ENCODE measurements at places on chromosomes 13 and 19.

DNA sequence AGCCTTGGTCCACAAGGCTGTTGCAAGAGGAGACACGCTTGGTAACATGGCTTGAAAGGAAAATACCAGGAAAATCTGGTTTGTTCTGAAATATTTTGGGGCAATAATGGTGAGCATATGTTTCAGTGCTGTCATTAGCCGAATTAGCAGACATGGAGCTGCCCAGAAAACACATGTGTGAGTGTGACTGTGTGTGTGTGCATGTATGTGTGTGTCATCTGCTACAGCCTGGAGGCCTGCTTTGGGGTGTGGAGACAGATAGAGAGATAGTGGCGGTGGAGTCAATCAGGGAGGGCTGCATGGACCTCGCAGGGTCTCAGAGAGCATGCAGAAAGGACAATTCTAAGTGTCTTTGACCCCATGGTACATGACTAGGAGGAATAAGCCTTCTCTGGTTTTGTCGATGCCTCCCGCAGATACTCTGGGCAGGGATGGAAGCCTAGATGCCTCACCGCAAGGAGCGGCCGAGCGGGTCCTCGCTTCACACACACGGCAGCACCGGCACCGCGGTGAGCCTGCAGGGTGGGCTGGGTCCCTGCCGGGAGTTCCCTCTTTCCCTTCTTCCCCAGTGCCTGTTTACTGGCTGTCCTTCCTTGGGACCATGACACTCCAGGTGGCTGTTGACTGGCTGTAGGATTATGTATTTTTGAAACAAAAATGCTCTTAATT, 3.5 kb downstream of the KCTD15 start:
- DNase-seq, result no peak

GRCh38 chr13:50531917-50532899, 311.3 kb downstream of the DLEU7 start:
- DNase-seq, result no peak

- no peak for DNase-seq
These were observed 275.4 kb upstream of the OBI1 start for GRCh38 chr13:78934336-78934735.

GRCh38 chr13:24131749-24132148, 28.8 kb upstream of the SPATA13 start:
- no peak for DNase-seq

DNA sequence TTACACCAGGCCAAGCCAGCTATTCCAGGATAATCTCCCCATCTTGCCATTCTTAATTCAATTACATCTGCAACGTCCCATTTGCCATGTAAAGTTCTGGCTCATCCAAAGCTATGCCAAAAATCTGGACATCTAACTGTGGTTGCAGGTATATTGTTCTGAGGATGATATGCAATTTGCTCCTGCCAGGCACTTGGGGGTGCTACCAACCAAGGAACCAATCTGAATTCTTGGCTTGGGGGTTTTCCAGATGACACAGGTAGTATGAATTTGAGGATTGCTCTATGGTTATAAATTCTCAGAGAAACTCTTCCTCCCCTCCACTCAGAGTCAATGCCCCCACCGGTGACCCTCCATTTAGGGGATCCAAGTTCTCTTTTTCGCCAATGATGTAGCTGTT, 33.0 kb downstream of the CRYL1 start:
- peak; percentile 30 for DNase-seq

- no peak for DNase-seq
These were observed 7.2 kb upstream of the RASL11A start for GRCh38 chr13:27263438-27263837.

DNA sequence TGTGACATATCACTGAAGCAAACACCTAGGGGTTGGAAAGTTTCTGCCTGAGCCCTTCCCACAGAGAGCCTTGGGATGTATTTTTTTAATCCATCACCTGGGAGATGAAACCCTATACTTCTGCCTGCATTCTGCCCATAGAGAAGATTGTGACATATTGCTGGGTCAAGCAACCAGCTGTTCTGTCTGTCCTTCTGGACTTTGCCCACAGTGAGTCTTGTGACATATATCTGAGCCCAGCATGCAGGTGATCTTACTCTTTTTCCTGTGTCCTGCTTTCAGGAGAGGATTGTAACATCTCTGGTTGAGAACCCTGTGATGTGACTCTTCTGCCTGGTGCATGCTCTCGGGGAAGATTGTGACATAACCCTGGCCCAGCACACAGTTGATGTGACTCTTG, 24.9 kb upstream of the ZNF681 start:
- DNase-seq, result no peak

DNA sequence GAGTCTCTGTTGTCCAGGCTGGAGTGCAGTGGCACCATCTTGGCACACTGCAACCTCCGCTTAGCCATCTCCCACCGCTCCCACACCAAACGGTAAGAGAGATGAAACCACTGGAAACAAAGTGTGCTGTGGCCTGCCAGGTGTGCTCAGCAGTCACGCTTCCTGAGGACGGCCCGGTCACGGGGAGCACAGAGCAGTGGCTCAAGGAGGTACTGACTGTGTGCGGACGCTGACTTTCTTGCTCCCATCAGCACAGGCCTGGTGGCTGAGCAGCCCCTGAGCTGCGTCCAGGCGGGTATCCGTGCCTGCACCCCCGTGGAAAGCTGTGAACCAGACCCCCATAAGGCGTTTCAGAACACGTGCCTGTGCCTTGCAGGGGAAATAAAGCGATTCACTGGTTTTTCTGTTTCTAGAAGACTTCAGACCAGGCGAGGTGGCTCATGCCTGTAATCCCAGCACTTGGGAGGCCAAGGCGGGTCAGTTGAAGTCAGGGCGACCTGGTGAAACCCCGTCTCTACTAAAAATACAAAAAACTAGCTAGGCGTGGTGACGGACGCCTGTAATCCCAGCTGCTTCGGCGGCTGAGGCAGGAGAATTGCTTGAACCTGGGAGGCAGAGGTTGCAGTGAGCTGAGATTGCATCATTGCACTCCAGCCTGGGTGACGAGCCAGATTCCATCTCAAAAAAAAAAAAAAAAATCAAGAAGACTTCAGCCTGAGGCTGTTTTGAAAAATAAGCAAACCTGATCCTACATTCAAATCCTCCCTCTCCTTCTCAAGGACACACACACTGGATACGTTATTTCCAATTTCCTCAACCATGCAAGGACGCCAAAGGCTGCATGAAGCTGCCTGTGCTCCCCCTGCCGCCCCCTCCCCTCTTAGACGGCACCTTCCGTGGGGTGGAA, 25.5 kb downstream of the ADPRHL1 start:
- no peak for DNase-seq

- DNase-seq, result no peak
These were observed 2.4 kb downstream of the MARK4 start for GRCh38 chr19:45253396-45254027.

GRCh38 chr19:17424743-17425365, 5.0 kb downstream of the MVB12A start:
- DNase-seq, result no peak

DNA sequence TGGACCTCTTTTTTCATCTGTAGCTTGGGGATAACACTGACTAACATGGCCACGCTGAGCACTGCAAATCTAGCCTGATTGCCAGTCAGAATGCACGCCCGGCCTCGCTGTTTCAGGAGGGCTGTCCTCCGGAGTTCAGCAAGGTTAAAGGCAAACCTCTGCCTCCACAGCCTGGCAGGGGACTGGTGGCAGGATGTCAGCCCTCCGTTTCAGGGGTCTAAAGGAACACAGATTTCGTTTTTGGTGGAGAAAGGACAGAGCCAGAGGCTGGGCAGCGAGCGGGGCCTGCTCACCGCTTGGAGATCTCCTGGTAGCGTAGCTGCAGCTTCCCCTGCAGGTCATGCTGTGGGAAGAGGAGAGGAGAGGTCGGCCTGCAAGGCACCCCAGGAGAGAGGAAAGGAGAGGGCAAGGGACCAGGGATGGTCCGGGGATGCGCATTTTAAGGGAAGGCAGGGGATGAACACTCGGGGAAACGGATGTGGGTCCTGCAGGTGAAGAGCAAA, 560 bp downstream of the NDUFA7 start:
- DNase-seq, result no peak

GRCh38 chr13:101554420-101555125, 102.1 kb downstream of the ITGBL1 start:
- DNase-seq, result no peak

- no peak for DNase-seq
These were observed 21.5 kb downstream of the AKT2 start for GRCh38 chr19:40263440-40264313.

DNA sequence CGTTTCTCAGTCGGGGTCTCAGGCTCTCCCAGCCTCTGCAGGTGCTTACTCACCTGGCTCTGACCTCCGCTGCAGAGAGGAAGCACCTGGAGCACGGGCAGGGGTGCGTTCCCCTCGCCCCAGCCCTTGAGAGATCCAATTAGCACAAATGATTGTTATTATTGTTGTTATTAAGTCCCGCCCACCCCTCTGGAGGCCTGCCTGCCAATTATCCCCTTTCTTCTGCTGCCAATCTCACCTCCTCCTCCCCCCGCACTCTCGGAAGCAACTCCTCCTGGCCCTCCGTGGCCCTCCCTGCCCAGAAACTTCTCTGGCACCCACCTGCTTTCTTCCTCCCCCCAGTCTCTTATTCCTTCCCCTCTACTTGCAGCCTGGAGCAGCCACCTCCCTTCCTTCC, 8.8 kb downstream of the ZNF787 start:
- DNase-seq, result no peak

- DNase-seq, result no peak
These were observed 8.8 kb downstream of the ATP4B start for GRCh38 chr13:113649212-113649611.

DNA sequence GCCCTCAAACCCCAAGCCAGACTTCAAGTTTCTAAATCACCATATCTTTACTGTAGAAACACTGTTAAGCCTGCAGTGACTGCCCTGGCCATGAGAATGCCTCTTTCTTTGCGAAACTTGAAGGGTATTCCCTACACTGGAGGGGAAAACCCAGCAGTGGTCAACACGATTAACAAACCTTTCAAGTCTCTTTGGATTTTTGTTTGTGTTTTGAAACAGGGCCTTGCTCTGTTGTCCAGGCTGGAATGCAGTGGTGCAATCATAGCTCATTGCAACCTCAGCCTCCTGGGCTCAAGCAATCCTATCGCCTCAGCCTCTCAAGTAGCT, 17.4 kb upstream of the POMP start:
- DNase-seq, result no peak

GRCh38 chr13:33764716-33765115, 53.2 kb upstream of the RFC3 start:
- DNase-seq, result no peak

- DNase-seq, result no peak
These were observed 652.2 kb upstream of the PCDH20 start for GRCh38 chr13:62067821-62068220.

GRCh38 chr19:4310247-4311121, 6.1 kb downstream of the FSD1 start:
- DNase-seq, result peak; percentile 52

- no peak for DNase-seq
These were observed 131.8 kb downstream of the IRS2 start for GRCh38 chr13:109654341-109655205.

Data from COLO829 (cell line).